Activated CD4-positive, alpha-beta T cell treated with anti-CD3 and anti-CD28 coated beads, Interleukin-2, amount 50 U/mL, for 24 hours (primary cell): ENCODE measurements at places on chromosomes 5 and 9.

DNA sequence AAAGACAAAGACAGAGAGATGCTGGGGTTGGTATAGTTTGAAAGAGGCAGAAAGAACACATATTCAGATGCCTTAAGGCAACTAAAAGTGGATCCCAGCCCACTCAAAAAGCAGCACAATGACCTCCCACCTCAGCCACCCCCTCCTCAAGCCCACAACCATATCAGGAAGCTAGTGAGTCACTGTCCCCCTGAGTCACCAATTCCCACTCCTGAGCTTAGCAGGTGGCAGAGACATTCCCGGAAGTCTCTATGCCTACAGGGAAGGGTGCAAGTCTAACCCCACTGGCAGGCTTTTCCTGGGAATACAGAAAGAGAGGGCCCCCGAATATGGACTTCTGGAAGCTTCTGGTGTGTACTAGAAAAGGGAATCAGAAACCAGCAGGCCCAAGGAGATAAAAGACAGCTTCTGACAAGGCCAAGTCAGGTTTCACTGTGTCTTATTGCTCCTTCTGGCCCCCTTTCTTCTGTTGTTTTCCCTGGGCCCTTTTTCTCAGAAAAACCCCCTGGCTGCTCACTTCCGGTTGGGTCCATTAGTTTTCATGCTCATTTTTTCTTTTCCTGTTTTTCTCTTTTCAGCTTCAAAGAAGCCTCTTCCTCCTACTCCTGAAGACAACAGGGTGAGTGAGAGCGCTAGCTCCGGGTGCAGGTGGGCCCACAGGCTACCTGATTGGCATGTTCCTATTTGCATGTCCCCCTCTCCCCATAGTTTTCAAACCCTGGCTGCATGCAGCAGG lies 36.8 kb downstream of the ITK start:
- no peak for DNase-seq

DNA sequence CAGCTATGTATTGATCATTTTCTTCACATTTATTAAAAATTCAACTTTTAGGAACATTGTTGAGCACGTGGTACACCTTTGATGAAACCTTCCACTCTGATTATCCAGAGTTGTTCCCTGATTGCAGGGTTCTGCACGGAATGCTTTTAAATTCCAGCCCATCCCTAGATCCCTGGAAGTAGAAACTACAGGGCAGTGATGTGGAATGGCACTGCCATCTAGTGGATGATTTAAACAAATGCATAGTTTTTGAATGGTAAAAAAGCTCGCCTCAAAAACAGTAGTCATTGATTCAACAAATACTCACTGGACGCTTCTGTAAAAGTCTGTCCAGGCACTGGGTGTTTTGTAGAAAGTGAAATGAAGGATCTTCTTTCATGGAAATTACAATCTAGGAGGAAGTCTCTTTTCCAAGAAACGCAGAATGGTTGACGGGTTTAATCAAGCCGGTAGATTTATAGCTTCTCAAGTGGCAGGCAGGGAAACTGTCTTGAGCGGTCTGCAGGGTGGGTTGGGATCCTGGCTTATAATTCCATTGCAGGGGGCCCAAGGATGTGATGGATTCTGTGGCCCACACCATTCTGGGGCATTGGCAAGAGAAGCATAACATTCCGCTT lies 118.4 kb downstream of the ARHGAP26 start:
- DNase-seq = no peak

- DNase-seq = no peak
Observed at GRCh38 chr5:178606269-178606668, 16.1 kb upstream of the COL23A1 start.

GRCh38 chr9:1879501-1879900 lies 135.6 kb upstream of the SMARCA2 start:
- no peak for DNase-seq

- peak; percentile 23 for DNase-seq
Observed at GRCh38 chr5:95620870-95621838, 1.3 kb downstream of the GPR150 start.

GRCh38 chr5:110321117-110321516 lies 405.4 kb downstream of the TMEM232 start:
- DNase-seq = no peak

DNA sequence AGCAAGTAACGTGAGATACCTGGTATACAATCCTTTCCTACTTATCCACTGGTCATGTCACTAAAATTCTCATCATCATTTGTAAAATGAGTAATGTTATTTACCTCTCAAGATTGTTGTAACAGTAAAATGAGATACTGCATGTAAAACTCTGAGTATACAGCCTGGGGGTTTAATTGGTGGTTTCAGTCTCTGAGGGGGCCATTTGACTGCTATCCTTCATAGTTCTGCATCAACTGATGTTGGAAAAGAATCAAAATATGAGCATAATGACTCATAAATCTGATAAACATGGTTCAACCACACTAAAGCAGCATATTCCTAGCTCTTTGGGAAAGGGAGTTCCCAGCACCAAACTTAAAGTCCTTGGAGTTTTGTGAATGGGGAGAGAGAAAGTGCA lies 181.0 kb upstream of the GHR start:
- DNase-seq = no peak

- no peak for DNase-seq
Observed at GRCh38 chr9:136361047-136361753, 2.3 kb downstream of the DNLZ start.

GRCh38 chr9:71519098-71519696 lies 249.1 kb downstream of the CEMIP2 start:
- DNase-seq = no peak

DNA sequence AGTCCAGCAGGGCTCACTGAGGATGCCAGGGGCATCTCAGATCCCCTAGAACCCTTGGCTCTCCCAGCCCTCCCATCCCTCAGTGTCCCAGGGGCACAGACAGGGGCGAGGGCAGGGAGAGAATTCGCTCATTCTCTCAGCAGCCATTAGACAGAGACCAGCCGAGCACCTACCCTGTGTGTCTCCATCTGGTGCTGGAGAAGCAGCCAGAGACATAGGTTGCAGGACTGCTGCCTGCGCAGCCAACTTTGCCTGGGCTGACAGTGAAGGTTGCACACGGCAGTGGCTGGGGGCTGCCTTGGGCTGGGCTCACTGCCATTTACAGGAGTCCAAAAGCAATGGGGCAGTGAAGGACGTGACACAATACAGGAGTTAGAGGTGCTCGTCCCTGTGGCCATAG lies 60.9 kb downstream of the OLFM1 start:
- no peak for DNase-seq

- no peak for DNase-seq
Observed at GRCh38 chr5:172707285-172708182, 63.5 kb downstream of the DUSP1 start.

GRCh38 chr9:100317706-100318105 lies 35.0 kb downstream of the TEX10 start:
- DNase-seq = no peak

- no peak for DNase-seq
Observed at GRCh38 chr5:103208460-103208859, 50.1 kb upstream of the MACIR start.

GRCh38 chr5:158039441-158039840 lies 180.5 kb upstream of the CLINT1 start:
- no peak for DNase-seq

- no peak for DNase-seq
Observed at GRCh38 chr9:24118190-24118589, 292.1 kb upstream of the ELAVL2 start.

DNA sequence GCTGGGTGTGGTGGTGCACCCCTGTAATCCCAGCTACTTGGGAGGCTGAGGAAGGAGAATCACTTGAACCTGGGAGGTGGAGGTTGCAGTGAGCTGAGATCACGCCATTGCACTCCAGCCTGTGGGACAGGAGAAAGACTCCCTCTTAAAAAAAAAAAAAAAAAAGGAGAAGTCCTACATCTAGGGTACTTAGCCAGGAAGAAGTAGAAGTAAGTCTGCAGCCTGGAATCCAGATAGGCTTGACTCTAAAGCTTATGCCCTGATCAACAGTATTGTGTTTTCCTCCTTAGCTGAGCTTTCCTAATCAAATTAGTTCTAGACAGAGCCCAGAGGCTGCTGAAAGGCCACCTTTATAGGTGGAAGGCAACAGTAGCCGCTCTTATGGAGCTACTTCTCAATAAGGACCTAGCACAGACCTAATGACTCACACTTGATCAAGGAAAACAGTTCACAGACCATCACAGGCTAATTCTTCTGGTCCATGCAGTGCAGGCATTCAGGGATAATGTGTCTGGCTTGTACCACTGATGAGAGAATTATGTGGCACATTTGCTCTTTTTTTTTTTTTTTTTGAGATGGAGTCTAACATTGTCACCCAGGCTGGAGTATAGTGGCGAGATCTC lies 105.5 kb upstream of the KLF4 start:
- DNase-seq = no peak
